ENCODE measurements at places on chromosomes 4 and X.
A peak's percentile ranks its signal among the peaks of the same experiment; 100 is the strongest.

DNA sequence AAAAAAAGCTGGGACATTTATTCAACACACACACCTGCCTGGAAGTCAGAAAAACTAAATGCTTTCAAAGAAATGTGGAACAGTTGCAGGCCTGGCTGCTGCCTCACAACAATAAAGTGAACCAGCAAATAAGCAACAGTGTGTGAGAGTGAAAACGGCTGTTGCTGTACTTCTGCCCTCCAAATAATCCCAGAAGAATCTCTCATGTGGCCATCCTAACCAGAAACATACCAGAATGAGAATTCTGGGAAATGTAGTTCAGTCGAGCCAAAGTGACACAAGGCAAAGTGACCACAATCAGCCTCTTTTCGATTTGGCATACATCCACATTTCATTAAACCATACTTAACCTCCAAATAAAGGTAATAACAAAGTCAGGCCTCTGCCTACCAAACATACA lies 204.5 kb downstream of the SLC7A11 start:
- DNase-seq = no peak

DNA sequence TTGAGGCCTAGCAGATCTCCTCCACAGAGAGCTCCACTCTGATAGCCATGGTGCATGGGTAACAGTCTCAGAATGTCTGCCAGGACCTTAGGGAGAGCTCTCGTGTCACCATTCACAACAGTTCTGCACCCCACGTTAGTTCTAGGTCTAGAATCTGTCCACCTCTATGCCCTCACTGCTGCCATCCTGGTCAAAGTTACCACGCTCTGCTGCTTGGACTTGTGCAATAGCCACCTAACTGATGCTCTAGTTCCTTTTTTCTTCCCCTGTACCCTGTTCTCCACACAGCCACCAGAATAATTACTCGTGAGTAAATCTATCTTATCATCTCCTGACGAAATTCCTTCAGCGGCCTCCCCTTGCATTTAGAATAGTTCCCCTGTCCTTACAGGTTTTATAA lies 268.8 kb upstream of the GATB start:
- no peak for DNase-seq

GRCh38 chrX:150229030-150229429 lies 134.1 kb upstream of the MAMLD1 start:
- DNase-seq = no peak

- no peak for DNase-seq
Observed at GRCh38 chr4:144716778-144717177, 70.8 kb downstream of the HHIP start.

GRCh38 chrX:13690836-13691235 lies 1.9 kb downstream of the RAB9A start:
- DNase-seq = peak; percentile 6

DNA sequence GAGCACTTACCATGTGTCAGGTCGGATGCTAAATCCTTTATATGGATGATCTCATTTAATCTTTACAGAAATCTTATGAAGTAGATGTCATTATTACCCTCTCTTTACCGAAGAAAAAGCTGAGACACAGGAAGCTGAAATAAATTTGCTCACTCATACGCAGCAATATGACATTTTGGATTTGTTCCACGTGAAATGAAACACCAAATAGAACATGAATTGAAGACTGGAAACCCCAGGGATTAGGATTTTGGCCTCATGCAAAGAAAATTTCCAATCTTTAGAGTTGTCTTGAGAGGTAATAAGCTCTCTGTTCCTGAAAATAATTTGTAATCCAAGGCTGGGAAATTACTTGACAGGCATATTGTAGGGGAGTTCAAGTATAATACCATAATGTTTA lies 354.4 kb upstream of the CLNK start:
- DNase-seq = no peak

GRCh38 chrX:103586314-103586646 lies 965 bp downstream of the TCEAL4 start:
- DNase-seq = no peak

DNA sequence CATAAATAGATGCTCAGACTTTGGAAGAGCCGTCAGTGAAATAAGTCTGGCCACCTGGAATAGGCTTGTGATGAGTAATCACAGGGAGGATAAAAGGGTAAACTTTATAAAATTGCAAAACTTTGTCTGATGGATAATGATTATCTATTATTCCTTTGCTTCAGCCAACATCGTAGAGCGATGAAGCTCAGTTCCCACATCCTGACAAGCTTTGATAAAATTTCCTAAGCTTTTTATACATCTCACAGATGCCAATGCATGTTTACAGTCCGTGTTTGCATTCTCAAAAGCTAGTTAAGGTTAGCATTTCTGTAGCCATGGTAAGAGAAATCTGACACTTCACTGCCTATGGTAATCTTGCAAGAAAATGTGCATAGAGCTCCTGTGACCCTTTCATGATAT lies 15.4 kb upstream of the UGDH start:
- DNase-seq = no peak

GRCh38 chr4:175946472-175947116 lies 119.0 kb upstream of the WDR17 start:
- DNase-seq = no peak

DNA sequence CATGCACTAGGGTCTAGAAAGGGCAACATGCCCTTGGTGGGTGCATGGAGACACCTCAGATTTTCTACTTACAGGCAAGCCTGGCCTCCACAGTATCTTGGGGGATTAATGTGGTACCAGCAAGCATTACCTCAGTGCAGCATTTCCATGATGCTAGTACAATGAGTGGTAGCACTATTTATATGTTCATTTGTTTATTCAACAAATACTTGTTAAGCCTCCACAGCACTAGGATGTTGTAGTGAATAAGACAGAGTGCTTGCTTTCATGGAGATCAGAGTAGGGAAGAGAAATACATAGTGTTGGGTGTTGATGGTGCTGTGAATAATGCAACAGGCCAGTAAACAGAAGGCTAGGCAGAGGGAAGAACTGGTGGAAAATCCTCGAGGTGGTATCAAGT lies 133.4 kb downstream of the KLHL8 start:
- no peak for DNase-seq

- DNase-seq = no peak
Observed at GRCh38 chr4:145195167-145195952, 15.0 kb upstream of the OTUD4 start.

GRCh38 chr4:153143527-153144348 lies 60.5 kb upstream of the TRIM2 start:
- DNase-seq = no peak

- DNase-seq = no peak
Observed at GRCh38 chr4:76238701-76239100, 12.8 kb upstream of the FAM47E start.

DNA sequence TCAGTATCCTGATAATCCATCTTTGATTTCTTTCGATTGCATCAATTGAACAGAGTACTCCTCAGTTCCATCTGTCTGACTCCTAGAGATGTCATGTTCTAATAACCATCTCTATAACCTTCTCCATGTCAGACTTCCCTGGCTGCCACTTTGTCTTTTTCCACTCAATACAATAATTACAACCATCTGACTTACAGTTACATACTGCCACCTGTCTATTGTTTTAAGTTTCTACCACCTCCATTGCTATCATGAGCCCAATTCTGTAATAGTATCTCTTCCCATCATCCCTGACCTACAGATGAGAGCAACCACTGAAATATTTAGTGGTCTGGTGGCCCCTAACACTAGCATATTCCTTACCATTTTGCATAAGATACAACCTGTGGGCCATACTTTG lies 439.2 kb upstream of the FAM47C start:
- no peak for DNase-seq

DNA sequence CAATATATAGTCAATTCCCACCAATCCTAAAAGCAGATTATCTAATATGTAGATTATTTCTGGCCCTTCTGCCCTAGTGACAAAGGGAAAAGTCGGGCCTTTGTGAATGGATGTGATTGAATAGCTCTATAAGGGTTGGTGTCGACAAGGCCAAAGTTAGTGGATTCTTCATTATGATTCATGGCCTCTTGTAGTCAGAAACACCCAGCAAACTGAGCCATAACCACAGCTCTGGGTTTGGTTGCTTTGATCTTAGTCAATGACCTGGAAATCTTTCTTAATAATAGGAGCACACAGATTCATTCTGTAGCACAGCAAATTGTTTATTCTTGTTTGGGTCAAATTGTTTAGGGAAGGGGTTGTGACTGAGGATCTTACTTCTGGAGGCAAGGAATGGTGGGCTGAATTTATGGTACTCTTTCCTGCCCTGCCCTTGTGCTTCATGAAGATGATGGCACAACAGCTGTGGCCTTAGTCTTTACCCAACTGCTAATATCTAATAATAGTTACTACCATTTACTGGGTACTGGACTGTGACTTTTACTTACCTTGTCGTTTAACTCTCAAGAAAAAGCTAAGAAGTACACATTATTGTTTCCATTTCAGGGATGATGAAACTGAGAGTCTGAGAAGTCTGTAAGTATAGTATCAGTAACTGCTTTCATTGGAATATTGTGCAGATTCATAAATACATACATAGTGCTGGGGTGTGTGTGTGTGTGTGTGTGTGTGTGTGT lies 74.0 kb downstream of the AFF2 start:
- no peak for DNase-seq

GRCh38 chrX:24341795-24342194 lies 18.6 kb upstream of the SUPT20HL1 start:
- DNase-seq = no peak

DNA sequence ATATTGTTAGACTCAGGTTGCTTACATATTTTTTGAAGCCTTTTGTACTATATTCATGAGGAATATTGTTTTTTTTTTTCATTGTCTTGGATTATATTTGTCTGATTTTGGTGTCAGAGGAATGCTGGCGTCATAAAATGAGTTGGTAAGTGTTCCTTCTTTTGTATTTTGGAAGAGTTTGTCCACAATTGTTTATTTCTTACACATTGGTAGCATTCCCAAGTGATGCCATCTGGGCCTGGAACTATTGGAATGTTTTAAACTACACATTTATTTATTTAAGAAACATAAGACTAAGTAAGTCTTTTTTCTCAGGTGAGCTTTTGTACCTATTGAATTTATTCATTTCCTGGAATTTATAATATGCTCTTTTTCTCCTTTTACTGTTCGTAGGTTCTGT lies 107.6 kb downstream of the LARP1B start:
- no peak for DNase-seq

DNA sequence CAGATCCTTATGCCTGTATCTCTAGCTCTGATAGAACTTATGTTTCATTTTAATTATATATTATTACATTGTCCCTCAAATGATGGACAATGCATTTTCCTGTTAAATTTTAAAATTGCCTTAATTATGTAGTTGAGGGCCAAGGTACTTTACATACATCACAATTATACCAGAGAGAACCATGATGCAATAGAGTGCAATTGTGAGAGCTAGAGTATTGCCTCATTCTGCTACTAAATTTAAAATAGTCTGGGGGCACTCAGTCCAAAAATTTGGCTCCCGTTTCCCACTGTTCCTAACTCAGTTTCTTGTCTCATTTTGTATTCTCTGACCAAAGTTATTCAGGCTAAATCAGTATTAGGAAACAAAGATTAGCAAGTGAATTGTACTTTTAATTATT lies 378.5 kb upstream of the ZFP42 start:
- no peak for DNase-seq

GRCh38 chr4:19615086-19615689 lies 636.5 kb upstream of the SLIT2 start:
- no peak for DNase-seq

DNA sequence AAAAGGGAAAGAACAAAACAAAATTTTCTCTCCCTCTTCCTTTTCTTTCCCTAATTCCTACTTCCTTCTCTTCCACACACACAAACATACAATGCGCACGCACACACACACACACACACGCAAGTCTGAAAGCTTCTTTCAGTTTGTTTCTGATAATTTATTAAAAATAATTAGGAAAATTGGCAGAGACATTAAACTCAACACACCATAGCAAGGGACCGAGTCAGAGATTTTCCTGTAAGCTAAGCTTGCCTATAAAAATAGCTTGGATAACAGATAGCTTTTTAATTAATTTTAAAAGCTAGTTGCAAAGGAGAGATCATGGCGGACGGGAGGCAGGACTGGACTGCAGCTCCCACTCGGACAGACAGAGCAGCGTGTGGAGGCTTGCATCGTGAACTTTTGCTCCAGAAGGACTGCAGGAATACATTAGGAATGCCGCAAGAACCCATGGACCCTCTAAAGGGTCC lies 92.6 kb upstream of the MAPK10 start:
- no peak for DNase-seq

GRCh38 chr4:150479657-150480056 lies 102.3 kb upstream of the MAB21L2 start:
- no peak for DNase-seq

DNA sequence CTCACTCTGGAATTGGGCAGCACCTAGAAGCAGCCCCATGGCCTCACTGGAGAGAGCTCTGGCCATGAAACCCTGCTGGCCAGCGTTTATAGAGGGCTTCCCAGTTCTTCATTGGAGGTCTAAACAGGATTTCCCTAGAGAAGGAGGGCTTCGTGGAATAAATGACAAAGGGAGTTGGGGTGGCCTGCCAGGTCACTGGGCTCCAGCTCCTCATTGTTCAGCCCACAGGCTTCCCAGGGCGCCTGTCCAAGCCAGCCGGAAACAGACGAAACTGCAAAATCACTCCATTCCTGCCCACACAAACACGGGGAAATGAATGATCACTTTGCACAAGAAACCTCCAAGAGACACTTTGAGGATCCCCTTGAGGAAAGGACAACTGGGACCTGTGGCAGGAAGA lies 189.7 kb downstream of the TSPAN5 start:
- no peak for DNase-seq

DNA sequence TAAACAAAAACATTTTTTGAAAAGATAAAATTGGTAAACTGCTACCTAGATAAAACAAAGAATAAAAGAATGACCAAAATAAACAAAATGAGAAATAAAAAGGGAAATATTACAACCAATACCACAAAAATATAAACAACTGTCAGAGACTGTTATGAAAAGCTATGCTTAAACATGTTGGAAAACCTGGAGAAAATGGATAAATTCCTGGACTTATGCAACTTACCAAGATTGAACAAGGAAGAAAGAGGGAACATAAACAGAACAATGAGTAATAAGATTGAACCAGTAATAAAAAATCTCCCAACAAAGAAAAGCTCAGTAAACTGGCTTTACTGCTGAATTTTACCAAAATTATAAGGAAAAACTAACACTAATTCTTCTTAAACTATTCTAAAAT lies 518.7 kb downstream of the GRXCR1 start:
- no peak for DNase-seq

- no peak for DNase-seq
Observed at GRCh38 chrX:68286076-68286475, 147.2 kb downstream of the OPHN1 start.

DNA sequence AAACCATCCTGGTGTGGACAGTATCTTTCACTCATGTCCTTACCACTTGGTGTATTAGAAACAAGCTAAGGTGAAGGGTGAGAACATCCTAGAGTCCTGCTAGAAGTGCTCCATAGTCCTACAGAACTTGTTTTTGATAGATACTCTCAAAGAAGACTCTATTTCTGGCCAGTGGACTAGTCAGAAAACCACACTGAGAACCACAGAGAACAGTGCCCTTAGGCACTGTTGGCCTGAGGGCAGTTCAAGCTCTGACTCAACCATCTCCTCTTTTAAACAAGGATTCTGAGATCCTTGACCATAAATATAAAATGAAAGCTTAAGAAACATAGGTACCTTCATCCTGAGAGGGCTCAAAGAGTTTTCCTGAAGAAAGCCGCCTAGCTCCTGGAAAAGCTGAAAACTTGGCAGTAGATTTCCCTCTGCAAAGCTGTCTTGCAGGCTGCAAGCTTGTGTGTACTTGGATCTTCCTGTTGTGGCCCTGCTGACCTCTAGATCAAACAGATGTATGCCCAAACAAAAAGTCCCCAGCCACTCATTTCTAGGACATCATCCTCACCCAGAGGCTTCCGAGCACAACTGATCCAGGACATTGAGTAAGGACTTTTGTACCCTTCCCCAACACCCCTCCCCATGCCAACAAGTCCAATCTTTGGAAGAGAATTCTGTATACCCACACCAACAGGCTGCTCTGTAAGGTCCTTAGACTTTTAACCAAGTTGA lies 111.6 kb upstream of the CXCL13 start:
- DNase-seq = no peak
